CD4-positive, alpha-beta T cell treated with Interleukin-12 subunit alpha and Interleukin-12 subunit beta, for 1 hour (primary cell): ENCODE measurements at places on chromosomes 4 and X.
A peak's percentile ranks its signal among the peaks of the same experiment; 100 is the strongest.

GRCh38 chr4:150781191-150781590, 199.2 kb downstream of the MAB21L2 start:
- DNase-seq: no peak

DNA sequence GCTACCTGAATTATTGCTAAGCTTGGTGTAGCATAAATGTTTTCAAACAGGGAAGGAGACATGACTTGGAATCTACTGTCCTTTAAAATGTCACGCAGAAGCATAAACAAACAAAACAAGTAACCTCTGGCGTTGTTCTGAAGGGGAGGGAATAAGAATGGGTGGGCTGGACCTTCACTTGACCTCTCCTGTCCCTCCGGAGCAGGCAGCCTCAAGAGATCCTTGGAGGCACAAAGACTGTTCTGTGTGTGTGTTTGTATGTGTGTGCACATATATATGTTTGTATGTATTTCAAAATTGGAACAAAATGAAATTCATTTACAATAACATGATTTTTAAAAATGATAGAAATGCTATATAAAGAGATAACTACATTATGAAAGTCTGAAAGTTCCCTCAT, 91.3 kb upstream of the DCLK2 start:
- DNase-seq: no peak

DNA sequence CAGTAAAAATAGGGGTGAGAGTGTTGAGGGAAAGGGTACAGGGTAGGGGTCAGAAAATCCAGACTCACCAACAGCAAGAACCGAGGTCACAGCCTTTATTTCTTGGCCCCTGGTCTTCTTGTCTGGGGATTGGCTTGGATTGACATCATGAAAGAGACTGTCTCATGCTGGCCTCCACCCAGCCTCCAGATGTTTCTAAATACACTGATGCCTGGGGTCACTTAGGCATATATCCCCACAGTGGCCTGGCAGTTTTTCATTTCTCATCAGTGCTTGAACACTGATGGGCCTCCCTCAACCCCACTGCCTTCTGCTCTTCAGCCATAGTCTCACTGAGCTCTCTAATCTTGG, 173.9 kb downstream of the RTL9 start:
- no peak for DNase-seq

GRCh38 chr4:39655876-39656275, 17.2 kb upstream of the SMIM14 start:
- DNase-seq: no peak

GRCh38 chrX:110733166-110733565, 62.5 kb downstream of the CHRDL1 start:
- DNase-seq: no peak

- no peak for DNase-seq
Observed at GRCh38 chr4:173074501-173074946, 94.1 kb upstream of the GALNT7 start.

DNA sequence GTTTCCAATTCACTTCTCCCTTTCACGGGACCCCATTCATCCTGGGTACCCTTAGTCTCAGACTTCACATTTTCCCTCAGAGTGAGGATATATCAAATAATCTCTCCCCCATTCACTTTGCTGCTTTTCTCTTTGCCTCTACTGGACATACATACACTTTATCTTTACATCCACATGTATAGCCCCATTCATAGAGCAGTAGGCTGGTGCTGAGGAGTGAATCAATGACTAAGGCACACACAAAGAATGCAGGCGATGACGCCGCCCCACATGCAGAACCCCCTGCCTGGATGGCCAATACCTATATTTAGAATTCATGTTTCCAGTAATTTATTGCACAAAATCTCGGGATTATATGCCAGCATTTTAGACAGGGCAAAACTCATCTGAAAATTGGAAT, 554.3 kb upstream of the TENM3 start:
- no peak for DNase-seq

GRCh38 chrX:1246816-1247215, 21.8 kb upstream of the CSF2RA start:
- DNase-seq: peak; percentile 80

DNA sequence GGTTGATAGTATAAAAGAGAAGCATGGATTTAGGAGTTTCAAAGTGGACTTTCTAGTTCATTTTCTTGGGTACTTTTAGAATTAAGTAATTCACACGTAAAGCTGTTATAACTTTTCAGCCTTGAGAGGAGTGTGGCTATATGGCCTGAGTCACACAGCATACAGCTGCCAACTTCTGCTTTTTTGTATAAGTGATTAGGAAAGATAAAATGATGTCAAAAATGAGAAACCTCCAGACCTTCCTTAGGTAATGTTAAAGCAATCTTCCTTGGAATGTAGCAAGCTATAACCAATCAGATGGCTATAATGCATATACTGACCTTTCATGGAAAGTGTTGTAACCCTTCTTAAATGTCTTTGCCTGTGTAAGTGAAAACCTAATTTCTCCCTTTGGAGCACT, 39.2 kb downstream of the RAB40AL start:
- no peak for DNase-seq

DNA sequence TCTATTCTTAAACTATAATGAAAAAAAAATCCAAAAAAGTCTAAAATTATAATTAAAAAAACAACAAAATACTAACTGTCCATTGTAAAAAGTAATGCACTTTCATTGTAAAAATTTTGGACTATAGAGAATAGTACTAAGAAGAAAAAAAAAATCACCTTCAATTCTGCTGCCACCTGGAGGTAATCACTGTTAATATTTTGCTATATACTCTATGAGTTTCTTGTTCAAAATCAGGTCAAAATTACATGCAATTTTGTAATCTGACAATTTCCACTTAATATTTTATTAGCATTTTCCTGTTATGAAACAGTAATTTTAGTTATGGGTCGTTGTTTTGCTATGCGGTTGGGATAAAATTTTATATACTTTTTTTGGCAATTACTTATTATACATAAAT, 62.0 kb downstream of the HTT start:
- DNase-seq: no peak

GRCh38 chrX:75181721-75182120, 25.6 kb upstream of the ABCB7 start:
- no peak for DNase-seq

- no peak for DNase-seq
Observed at GRCh38 chr4:174826660-174827059, 2.4 kb downstream of the GLRA3 start.

- no peak for DNase-seq
Observed at GRCh38 chr4:14700083-14700482, 302.2 kb upstream of the CPEB2 start.

- no peak for DNase-seq
Observed at GRCh38 chrX:262381-262909, 18.7 kb upstream of the PLCXD1 start.

GRCh38 chr4:106967892-106968291, 68.2 kb downstream of the DKK2 start:
- DNase-seq: no peak

DNA sequence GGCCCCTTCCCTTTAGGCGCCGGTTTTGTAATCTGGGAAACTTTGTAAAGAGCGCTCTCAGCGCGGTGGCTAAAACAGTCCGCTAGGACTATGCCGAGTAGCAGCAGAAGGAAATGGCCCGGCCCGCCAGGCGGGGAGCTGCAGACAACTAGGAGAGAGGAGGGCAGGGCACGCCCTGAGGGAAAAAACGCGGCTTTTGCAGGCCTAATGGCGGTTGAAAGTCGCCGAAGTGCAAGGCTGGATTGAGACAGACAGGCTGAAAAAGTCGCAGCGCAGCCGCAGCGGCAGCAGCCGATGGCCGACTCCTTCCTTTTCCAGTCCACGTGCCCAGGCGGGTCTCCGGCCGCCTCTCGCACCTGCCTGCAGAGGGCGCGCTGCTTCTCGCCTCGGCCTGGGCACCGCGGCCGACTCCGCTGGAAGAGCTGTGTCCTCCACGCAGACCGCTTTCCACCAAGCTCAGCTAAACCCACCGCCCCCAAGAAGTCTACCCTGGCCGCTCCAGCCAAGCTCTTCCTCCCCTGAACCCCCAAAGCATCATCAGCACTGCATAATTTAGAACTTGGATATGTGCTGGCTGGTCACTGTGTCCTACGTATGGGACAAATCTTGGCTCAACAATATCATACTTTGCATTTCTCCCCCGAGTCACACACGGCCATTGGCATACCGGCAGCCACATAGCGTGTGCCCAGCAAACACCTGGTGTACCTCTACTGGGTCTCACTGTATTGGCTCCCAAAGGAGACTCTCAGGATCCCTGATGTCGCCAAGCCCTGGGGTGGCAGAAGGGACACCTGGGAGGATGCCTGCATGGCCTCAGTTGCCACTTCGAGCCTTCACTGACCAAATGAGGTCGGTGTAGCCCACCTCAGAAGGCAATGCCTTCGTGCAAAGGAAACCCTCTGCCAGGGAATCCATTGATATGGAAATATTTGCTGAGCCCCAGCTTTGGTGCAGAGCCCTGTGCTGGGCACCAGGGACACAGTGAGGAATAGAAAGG, 14.5 kb downstream of the SLC25A5 start:
- DNase-seq: peak; percentile 69

GRCh38 chrX:39442332-39442731, 641.1 kb downstream of the MID1IP1 start:
- no peak for DNase-seq

DNA sequence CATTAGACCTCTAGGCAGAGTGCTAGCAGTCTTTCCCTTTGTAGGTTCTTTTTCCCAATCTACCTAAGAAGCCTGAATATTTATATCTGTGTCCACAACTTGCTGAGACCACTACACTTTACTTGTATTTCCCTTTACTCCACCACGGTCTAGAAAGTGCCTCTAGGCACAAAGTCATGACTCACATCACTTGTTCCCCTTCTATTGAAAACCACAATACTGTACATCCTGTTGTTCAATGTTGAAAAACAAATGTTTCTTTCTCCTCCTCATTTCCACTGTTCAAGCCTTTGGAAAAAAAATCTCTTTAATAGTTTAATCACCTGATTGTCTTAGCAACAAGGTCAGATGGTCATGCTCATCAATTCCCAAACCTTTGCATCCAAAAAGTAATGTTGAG, 326.7 kb downstream of the GUCY2F start:
- no peak for DNase-seq

- no peak for DNase-seq
Observed at GRCh38 chr4:61783050-61783449, 582.9 kb downstream of the ADGRL3 start.

DNA sequence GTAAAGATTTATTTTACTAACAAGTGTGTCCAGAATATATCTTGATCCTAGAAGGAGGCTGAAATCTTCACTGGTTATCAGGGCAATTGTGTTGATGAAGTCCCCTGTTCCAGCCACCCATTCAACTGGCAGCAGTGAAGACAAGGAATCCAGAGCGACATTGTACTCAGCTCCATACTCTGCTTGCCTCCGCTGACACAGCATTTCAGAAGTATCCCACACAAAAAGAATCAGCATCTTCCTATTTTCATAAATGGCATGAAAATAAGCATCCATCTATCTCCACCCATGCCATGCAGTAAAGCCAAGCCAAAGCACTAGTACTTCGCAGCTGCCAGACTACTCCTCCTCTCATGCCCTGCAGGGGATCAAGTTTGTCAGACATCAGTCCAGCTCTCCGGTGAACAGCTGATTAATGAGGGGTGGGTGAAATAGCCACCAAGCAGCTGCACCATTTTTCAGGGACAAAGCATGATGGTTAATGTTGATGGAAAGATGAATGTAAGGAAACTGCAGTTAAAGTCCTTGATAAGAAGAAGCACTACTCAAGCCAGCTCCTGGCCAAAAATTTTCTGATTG, 54.0 kb downstream of the COL25A1 start:
- no peak for DNase-seq

DNA sequence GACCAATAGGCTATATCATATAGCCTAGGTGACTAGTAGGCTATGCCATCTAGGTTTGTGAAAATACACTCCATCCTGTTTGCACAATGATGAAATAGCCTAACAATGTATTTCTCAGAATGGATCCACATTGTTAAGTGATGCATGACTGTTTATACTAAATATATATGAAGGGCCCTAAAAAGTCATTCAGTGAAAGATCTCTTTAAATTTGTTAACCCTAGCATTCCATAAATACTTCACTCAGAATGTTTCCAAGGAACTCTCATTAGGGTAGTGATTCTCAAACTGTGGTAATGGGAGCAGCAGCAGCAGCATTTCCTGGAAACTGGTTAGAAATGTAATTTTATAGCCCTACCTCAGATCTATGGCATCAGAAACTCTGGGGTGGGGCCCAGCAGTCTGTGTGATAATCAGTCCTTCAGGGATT, 74.9 kb downstream of the PRRG1 start:
- DNase-seq: no peak

- DNase-seq: peak; percentile 54
Observed at GRCh38 chrX:102345916-102346315, 93.9 kb downstream of the NXF2B start.

DNA sequence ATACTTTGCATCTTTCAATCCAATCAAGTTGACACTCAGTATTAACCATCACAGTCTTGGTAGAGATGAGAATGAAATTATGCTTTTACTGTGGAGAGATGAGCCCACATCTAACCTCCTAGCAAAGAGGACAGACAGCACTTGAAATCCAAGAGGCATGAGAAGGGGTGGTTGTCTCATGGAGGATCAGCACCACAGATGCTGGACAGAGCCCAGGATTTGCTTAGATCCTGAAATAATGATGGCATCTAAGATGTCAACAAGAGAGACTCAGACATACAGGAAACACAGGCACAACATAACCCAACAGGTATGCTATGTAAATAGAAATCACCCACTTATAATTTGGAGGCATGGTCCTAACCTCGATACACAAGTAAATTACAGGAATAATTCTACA, 74.3 kb upstream of the VCX2 start:
- DNase-seq: no peak

DNA sequence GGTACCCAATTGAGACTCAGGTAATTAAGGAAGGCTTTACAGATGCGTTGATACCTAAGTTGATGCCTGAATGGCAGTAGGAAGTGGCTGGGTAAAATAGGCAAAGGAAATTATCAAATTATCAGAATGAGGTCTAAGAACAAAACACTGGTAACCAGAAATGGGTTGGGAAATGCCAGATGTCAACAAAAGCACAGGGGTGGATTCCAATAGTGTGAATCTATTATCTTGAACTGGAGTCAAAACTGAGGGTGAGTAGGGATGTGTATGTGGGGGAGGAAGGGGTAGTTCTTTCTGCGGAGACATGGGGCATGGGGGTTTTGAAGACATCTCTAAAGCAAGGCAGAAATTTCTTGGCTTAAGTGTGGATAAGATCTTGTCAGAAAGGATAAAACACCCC, 16.0 kb upstream of the SEPTIN6 start:
- DNase-seq: no peak
